ENCODE measurements at places on chromosomes 4 and X.
A peak's percentile ranks its signal among the peaks of the same experiment; 100 is the strongest.

GRCh38 chr4:152971053-152971452 is 34.9 kb downstream of the FHDC1 start:
- DNase-seq, result no peak

DNA sequence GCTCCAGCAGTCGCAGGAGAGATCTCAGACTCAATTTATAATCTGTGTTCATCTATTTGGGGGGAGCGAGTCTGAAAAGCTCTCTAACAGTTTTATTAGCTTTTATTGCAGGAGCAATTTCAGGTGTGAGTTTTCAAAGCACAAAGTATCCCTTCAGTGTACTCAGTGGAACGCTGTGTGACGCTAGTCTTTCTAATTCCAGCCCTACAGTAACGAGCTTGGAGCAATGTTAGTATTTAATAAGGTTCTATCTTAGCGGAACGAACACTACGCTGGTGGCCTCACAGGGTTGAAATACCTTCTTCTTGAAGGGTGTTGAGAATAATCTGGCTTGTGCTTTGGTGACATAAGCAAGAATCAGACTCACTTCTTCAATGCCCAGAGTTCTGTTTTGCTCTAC is 8.4 kb downstream of the HS3ST1 start:
- no peak for DNase-seq

- DNase-seq, result no peak
Measured at GRCh38 chr4:169802873-169803272, 45.1 kb upstream of the HPF1 start.

- DNase-seq, result no peak
Measured at GRCh38 chr4:66972087-66972486, 573.2 kb downstream of the CENPC start.

- no peak for DNase-seq
Measured at GRCh38 chrX:46757593-46757992, 1.3 kb downstream of the SLC9A7 start.

- no peak for DNase-seq
Measured at GRCh38 chr4:105057370-105058105, 89.1 kb upstream of the TET2 start.

DNA sequence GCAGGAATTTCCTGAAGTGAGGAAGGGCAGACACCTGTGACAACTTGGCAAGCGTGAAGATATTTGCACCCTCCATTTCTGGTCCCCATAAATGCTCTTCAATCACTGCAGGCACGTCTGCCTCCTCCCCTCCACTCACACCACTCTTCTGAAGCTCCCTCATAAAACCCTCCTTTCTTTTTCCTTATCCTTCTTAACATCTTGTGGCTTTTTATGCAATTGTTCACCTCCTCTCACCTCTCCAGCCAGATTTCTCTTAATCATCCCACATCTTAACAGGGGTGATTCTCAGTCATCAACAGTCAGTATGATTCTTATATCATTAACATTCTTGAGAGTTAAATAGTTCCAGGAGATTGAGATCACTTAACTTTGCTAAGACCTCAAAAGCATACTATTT is 277.4 kb downstream of the SPRY1 start:
- DNase-seq, result no peak

GRCh38 chr4:76342191-76342590 is 35.7 kb downstream of the STBD1 start:
- DNase-seq, result no peak

GRCh38 chr4:53490965-53491622 is 100.2 kb downstream of the LNX1 start:
- DNase-seq, result peak; percentile 36

DNA sequence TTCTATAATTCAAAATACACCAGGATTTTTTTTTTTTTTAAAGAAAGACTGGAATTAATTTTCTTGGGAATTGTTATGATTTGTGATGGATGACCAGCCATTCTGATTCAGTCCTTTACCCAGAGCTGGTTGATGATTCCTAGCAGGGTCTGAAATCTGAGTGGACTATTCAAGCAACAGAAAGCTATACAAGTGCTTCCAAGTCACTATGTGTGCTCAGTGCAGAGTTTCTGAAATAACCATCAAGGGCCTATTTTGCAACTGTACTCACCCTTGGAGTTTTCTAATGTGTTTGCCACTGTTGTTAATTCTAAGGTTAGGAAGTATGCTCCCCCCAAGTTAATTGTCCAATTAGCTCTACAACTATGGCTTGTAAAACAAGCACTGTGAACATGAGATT is 137.7 kb upstream of the RAPGEF2 start:
- DNase-seq, result no peak

DNA sequence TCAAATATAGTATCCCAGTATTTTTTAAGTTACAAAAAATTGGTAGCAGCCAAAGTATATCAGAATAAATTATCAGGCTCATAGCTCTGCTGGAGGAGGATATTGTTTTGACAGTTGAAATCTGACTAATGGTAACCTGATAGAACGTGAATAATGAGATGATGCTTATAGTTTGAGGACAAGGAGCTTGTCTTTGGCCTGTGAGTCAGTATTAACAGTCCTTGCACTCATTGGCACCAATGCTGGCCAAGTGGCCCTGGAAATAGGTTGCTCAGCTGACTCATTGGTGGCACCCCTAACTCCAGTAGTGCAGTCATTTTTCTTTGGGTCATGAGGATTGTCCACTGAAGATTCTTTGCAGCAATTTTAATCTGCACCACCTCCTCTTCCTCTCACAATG is 203.3 kb upstream of the JADE1 start:
- DNase-seq, result no peak

GRCh38 chr4:180057299-180057721 is 2185.9 kb upstream of the TENM3 start:
- no peak for DNase-seq

DNA sequence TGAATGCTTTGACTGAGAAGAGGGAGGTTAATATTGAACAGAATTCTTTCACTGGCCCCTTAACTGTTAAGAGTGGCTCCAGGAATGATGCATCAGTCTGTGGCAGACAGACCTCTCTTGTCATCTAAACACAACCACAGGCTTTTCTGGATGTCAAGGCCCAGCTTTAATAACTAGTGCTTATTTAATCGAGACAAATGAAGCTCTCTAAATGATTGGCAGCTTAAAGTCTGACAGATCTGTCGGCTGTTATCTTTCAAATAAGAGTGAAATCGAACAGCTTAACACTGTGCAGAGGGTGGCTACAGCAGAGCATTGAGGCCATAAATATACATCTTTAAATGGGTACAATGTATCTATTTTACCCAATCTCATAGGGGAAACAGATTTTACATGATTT is 500.8 kb upstream of the PABPC4L start:
- DNase-seq, result peak; percentile 27

DNA sequence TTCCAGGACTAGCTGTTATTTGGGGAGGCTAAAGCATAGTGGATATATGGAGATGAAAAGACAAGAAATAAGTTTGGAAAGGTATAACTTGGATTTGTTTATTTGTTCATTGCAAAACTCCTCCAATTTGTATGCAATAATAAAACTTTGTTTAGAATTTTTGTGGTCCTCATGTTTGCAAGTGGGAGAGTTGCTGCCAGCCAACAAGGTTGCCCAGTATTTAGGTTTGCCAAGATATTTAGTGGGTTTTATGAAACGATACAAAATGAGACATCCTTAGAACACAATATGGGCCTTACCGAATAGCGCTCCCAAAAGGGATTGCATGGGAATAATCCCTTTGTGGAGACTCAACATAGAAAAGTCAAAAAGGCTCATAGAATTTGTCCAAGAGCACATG is 162.1 kb downstream of the INPP4B start:
- DNase-seq, result no peak

- no peak for DNase-seq
Measured at GRCh38 chr4:31545755-31546154, 825.6 kb downstream of the PCDH7 start.

DNA sequence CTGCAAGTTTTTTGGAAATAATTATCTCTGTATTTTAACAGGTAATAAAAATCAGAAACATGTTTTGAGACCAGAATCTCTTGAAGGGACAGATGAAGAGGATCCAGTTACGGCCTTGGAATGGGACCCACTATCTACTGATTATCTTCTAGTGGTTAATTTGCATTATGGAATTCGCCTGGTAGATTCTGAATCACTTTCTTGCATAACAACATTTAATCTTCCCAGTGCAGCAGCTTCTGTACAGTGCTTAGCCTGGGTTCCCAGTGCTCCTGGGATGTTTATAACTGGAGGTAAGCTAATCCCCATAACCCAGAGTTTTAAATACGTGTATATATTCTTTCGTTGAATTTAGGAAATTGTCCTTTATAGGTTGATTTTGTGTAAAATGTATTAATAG is 59.4 kb downstream of the WDR17 start:
- DNase-seq, result no peak

GRCh38 chr4:96205143-96205936 is 365.4 kb downstream of the PDHA2 start:
- no peak for DNase-seq

DNA sequence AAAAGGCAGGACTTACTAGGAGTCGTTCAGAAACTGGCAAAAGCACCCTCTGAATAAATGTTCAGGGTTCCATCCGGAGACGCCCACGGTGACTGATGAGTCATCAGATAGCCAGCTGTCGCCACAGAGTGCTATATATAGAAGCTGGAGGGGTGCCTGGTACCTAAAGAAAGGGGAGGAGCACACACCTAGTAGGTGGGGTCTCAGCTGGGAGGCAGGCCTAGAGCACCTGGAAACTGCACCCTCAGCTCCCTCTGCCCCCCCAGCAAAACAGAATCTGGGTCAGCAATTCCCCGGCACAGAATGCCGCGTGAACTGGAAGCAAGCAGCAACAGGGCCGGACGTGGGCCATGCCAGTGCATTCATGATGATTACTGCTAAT is 242.0 kb downstream of the BCOR start:
- DNase-seq, result peak; percentile 81

GRCh38 chrX:154369449-154370299 is 4.8 kb downstream of the FLNA start:
- DNase-seq, result peak; percentile 92

DNA sequence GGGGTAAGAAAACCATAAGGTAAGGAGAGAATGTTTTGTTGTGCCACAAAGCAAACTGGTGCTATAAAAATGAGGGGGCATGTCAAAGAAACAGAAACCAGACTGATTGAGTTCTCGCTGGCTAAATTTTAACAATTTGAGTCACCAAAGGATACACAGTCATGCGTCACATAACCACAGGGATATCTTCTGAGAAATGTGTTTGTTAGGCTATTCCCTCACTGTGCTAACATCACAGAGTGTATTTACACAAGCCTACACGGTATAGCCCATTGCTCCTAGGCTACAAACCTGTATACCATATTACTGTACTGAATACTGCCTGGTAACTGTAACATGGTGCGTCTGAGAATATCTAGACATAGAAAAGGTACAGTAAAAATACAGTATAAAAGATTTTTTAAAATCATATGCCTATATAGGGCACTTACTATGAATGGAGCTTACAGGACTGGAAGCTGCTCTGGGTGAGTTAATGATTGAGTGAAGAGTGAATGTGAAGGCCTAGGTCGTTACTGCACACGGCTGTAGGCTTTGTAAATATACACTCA is 50.1 kb downstream of the FBXW7 start:
- DNase-seq, result no peak

DNA sequence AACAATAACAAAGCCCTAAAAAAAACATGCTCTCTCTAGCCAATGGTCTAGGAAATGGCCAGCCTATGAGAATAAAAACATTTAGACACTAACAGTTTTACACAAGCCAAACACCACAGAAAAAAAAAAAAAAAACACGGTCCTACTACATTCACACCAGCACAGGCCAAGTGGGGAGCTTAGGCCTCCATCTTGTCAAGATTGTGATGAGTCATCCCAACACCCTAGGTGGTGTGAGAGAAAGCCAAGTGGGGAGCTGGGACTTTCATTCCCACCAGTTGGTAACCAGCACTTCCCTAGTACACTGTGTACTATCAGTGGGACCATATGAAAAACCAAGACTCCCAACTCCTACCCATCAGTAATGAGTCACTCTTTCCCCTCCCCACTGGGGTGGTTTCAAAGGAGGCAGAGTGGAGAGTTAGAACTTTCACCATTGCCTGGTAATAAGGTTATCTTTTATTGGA is 95.6 kb downstream of the ADAMTS3 start:
- no peak for DNase-seq

DNA sequence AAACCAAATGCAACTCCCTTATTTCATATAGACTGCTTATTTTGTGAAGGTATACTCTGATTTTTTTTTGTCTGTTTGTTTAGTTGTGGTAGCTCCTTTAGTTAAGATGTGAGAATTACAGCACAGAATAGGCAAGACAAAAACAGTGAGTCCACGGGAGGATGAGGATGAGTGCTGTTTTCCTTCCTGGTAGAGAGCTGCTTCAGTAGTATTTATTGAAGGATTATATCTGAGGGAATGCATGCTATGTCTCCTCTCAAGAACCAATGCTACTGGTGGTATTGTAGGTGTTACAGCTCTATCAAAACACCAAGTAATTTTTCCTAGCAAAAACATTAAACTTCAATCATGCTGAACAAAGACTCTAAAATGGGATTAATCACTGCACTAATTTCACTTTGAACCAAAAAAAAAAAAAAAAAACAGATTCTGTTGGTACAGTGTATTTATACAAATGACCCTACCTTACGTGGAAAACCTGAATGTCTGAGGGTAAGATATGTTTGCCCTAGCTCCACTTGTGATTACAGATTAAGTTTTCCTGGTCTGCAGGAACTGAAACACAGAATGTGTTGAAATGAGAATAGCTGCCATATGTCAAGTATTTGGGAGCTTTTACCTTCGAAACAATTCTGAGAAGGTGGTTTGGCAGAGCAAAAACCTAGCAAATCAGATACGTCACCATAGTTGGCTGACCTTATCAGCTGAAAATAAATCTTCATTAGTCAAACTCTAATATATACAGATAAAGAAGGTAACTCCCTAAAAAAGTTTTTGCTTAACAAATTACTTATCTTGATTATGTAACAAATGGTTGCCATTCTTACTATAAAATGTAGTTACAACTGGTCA is 40.3 kb downstream of the PPP3CA start:
- DNase-seq, result no peak

DNA sequence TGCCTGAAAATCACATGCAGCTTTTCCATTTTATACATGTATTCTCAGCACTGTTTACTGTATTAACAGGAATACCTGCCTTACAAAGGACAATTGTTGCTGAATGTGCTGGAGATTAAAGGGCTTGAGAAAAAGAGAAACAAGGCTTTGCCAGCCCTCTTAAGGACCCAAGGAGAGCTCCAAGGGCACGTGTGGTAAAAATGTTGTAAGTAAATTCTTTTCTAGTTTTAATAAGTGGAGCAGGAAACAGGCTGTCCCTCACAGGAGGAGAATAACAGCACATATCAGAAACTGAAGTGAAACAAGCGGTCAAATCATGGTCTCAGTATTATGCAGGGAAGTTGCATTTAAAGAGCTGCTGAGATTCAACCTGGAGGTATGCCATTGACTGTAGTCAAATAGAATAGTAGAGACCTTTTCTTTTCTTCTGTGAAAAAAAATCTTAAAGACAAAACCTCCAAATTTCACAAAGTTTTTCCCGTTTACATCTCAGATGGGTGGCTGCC is 18.5 kb downstream of the IGFBP7 start:
- DNase-seq, result no peak
